ENCODE measurements at places on chromosomes 1 and 21.
A peak's percentile ranks its signal among the peaks of the same experiment; 100 is the strongest.

DNA sequence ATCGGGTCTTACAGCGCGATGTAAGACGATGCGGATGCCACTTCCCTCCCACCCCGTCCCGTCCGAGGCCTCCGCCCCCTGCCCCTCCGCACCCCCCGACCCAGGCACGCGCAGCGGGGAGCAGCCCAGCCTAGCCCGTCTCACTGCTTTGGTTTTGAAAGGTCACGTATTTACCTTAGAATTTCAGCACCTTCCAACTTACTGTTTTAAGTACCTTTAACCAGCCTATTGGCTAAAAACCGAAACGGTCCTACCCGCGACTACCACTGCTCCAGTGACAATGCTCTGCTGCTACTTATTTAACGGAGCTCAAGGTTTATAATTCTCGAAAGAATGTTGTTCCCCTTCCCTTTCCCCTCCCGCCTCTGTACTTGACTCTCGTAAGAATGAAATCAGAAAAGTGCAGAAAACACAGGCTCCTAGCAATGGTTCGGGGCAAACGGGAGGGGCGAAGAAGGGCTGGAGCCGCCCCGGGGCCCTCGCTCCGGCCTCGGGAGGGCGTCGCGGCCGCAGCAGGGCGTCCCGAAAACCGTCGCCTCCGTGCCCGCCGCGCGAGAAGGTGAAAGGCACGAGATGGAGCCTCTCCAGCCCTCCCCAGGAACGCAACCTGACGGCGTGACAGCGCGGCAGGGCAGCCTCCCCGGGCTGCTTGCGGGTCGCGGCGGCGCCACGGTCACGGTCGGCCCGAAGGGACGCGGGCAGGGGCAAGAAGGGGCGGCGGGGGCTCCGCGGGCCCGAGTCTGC lies 667 bp downstream of the TMEM50B start:
- no peak for DNase-seq

- DNase-seq = no peak
These were observed 46.5 kb upstream of the CDC7 start for GRCh38 chr1:91454136-91454535.

GRCh38 chr1:215459136-215459535 lies 108.0 kb upstream of the KCTD3 start:
- no peak for DNase-seq

DNA sequence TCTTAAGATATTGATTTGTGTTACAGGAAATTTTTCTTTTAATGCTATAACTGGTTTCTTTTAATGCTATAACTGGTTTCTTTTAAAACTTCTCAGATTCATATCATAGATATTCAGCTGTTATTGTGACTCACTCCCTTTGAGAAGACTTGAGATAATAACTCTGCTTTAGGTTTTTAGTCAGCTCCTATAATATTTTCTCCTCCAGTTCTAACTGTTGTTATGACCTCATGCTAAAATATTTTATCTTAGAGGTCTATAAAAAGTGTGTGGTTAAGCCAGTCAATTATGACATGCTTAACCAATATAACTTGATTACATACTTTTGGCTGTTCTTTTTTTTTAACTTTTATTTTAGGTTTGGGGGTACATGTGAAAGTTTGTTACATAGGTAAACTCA lies 280.2 kb downstream of the PTGER3 start:
- DNase-seq = no peak

GRCh38 chr1:45557422-45557944 lies 6.9 kb downstream of the AKR1A1 start:
- DNase-seq = no peak

GRCh38 chr1:111085676-111086075 lies 54.2 kb downstream of the DRAM2 start:
- DNase-seq = no peak

GRCh38 chr1:4408380-4408779 lies 246.0 kb upstream of the AJAP1 start:
- DNase-seq = no peak

- DNase-seq = no peak
These were observed 32.7 kb downstream of the EPHA10 start for GRCh38 chr1:37732111-37732780.

DNA sequence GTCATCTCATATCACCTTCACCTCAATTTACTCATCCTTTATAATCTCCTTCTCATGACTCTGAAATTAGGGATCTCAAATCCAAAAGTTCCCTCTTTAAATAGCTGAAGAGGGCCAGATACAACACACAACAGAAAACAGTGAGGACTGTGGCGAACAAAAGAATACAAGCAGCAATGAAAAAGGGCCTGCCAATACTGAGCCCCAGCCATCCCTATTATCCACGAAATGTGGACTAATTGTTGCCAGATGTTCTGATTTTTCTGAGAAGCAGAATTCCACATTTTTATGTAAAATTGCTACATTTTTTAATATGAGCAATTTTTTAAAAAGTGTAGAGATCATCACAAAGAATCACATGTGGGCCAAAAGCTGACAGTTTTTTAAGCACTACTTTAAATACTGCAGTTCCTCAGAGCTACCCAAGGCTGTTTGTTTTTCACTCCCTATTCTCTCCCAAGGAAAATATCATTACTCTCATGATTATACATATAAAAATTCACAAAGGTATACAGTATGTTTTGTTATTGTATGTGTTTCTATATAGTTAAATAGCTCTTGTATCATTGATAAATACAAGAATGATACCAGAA lies 90.0 kb downstream of the ASH1L start:
- DNase-seq = no peak

GRCh38 chr1:110520827-110521226 lies 1.9 kb upstream of the KCNA10 start:
- no peak for DNase-seq

GRCh38 chr1:106897976-106898375 lies 158.5 kb upstream of the PRMT6 start:
- DNase-seq = no peak

- no peak for DNase-seq
These were observed 653.3 kb downstream of the LTN1 start for GRCh38 chr21:28339403-28339802.

- DNase-seq = no peak
These were observed 38.3 kb downstream of the TCEANC2 start for GRCh38 chr1:54091666-54092065.

DNA sequence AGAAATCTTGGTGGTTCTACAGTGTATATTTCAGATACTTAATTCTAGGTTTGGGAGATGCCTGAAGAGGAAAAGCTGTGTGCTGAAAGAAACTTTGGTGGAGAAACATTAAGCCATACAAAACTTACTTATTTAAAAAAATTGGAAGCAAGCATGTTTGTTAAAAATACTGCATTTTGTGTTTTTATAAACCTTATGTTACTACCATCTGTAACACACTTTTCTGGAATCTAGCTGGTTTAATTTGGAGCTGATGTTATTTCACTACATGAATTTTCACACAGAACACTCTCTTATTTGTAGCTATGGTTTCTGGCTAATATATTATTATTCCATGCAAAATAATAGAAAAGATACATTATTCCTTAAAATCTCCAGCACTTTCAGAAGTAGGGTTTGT lies 710.7 kb downstream of the ADGRL2 start:
- no peak for DNase-seq

DNA sequence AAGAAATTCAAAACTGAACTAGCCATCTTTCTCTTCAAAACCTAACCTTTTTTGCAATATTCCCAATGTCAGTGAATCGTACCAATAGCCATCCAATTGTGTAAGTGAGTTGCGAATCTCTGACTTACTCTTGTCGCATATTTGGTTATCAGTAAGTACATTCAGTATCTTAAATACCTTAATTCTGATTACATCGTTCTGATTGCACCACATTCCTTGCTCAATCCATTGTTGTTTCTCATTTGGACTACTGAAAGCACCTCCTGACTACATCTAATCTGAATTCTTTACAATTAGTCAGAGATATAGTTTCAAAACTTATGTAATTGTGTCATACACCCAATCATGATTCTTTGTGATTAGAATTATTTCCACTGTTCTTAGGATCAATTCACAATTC lies 16.8 kb upstream of the BRINP3 start:
- no peak for DNase-seq

DNA sequence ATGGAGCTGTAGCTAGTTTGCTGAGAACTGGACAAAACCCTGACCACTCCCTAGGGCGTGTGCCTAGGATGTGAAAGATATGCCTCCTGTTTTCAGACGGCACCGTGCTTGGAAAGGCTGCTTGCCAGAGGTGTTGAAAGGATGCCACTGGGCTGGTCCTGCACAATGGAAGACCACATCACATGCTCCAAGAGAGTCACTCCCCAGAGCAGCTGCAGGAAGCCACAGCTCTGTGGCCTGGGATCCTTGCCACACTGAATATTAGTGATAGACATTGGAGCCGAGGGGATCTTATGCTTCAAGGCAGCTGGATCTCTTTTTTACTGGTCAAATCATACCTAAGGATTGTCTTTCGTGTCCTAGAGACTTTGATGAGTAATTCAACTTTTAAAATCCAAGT lies 6.6 kb upstream of the APP start:
- peak; percentile 33 for DNase-seq

- no peak for DNase-seq
These were observed 27.6 kb upstream of the SARS1 start for GRCh38 chr1:109185990-109186732.

- no peak for DNase-seq
These were observed 33.5 kb downstream of the NEK2 start for GRCh38 chr1:211641942-211642341.

- no peak for DNase-seq
These were observed 269.5 kb downstream of the TM2D1 start for GRCh38 chr1:61455400-61455799.

DNA sequence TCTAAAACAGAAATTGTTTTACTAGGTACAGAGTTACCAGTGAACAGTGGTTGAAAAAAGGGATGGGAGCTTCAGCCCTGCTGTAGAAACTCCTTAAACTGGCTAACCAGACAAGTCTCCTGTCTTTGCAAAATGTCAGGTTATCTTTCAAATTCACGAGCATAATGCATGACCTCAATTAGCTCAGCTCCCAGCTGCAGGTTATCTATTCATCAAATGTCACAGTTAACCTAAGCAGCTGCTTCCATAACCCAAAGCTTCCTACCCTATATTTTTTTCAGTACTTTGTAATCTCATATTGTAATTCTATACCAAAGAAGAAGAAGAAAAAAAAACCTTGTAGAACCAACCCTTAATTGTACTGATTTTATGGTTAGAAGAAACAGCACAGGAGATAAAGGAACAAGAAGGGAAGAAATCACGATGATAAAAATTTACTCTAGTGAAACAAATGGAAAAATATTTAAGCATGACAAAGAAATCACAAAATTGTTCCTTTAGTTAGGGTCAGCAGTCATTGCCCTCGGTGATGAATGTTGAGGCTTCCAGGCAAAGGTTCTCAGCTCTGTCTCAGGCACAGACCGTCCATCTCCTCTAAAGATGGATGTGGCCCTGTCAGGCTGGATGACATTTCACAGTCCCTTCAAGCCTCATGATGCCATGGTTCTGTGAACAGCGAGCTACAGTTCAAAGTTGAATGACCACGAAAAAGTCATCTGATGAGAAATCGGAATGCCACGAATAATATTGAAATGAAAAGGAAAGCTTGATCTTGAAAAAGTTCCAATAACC lies 95.9 kb downstream of the PLD5 start:
- DNase-seq = no peak

GRCh38 chr1:56964349-56965017 lies 1.3 kb downstream of the C8B start:
- no peak for DNase-seq

DNA sequence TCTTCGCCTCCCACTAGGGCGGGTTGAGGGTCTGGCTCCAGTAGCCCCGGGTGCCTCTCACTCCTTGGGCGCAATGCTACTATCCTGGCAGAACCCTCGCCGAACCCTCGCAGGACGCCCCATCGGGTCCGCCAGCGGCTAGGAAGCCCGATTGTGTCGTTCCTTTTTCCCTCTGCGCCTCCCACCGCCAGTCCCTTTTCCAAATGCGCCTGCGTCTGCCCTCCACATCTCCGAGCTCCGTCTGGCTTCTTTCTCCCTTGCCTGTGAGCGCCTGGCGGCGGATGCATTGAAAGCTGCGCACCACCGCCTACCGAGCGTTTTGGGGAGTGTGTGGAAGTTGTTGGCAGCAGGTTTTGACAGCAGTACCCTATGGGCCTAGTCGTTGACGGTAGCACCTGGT lies 1.0 kb upstream of the DIRAS3 start:
- peak; percentile 22 for DNase-seq

GRCh38 chr1:55446351-55446750 lies 231.2 kb upstream of the USP24 start:
- no peak for DNase-seq

GRCh38 chr1:198641966-198642668 lies 3.3 kb downstream of the PTPRC start:
- no peak for DNase-seq

GRCh38 chr1:12246584-12246983 lies 16.8 kb downstream of the VPS13D start:
- DNase-seq = no peak

GRCh38 chr1:162422662-162423375 lies 10.9 kb upstream of the SH2D1B start:
- DNase-seq = no peak

GRCh38 chr1:97092824-97093223 lies 371.2 kb downstream of the PTBP2 start:
- no peak for DNase-seq

GRCh38 chr1:157803851-157804250 lies 16.1 kb downstream of the FCRL1 start:
- no peak for DNase-seq

- no peak for DNase-seq
These were observed 3.4 kb downstream of the MEF2D start for GRCh38 chr1:156497078-156497742.

GRCh38 chr1:205456383-205456867 lies 580 bp upstream of the BLACAT1 start:
- DNase-seq = no peak

DNA sequence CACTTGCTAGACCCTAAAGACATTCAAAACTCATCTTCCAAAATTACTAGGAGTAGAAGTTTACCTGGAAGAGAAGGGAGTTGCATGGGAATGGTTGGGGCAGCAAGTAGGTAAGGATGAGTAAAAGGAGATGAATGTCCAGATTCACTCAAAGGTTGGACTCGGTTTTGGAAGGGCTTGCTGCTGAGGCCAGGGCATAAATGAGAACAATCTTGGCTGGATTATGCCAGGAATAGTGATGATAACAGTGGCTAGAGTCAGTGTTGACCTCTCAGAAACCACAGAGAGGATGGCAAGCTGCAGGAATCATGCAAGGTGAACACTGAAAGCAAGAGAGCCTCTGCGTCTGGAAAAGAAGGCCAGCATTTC lies 43.4 kb downstream of the C8A start:
- DNase-seq = no peak

DNA sequence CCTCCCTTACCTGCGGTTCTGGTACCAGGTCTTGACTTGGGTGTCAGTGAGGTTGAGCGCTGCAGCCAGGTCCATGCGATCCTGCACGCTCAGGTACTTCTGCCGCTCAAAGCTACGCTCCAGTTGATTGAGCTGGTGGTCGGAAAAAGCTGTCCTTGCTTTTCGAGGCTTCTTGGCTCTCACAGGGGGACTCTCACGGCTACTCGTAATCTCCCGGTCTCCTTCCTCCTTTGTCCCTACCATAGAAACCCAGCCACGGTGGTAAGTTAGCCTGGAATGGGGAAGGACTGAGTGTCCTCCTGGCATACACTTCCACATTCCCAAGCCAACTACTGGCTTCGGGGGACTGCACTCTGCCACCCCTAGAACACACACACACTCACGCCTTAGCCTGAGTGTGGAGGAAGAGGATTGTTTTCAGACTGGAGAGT lies 2.6 kb downstream of the BARHL2 start:
- no peak for DNase-seq
